Stimulated activated CD8-positive, alpha-beta memory T cell treated with anti-CD3 and anti-CD28 coated beads, Interleukin-15, amount 100 ng/mL, for 24 hours (primary cell): ENCODE measurements at places on chromosomes 6 and 20.

- no peak for DNase-seq
Observed at GRCh38 chr6:108260126-108260808, 573 bp downstream of the SNX3 start.

- no peak for DNase-seq
Observed at GRCh38 chr6:140068801-140069200, 694.4 kb upstream of the CITED2 start.

GRCh38 chr6:111192911-111193555 is 105.7 kb downstream of the SLC16A10 start:
- no peak for DNase-seq

DNA sequence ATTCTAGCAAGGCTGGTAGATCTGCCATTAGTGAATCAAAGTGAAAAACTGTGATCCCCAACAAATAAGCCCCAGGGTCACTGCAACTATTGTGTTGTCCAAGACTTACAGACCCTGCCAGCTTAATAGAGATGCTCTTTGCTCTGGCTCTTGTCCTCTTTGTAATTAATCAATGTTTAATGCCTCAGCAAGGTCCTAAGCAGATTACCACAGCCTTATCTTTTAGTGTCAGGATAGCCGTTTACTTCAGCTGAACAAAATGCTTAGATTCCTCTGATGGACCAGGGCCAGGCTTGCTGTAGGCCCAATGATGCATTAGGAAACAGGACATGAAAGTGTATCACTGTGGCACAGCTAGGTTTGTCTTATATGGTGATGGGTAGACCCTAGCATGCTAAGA is 353.3 kb downstream of the HACE1 start:
- no peak for DNase-seq

GRCh38 chr6:98470821-98471220 is 363.6 kb upstream of the POU3F2 start:
- no peak for DNase-seq

DNA sequence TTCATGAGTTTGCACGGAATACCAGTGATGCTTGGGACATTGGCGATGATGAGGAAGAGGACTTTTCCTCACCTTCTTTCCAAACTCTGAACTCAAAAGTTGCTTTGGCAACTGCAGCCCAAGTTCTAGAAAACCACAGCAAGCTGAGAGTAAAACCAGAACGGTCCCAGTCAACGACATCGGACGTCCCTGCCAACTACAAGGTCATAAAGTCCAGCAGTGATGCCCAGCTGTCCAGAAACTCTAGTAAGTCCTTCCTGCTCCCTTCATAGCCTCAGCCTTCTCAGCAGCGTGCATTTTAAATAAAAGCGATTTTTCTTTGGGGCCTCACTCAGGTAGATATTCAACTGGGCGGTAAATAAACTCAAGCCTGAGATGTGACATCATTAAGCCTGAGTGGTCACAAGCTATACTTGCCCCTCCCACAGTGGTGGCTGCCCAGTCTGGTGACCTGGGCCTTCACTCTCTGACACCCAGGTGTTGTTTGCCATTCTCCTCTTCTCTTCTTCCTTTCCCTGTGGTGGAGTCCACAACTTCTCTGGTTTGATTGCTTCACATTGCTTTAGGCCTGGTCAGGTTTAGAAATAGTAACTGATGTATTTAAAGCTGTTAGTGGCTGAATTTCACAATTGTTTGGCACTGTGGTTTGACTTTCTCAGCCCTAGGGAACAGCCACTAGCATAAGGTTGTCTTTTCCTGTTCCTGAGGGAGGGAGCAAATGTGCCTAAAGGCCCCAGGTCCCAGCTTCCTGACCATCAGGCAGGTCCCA is 21.6 kb upstream of the TMEM217 start:
- no peak for DNase-seq

DNA sequence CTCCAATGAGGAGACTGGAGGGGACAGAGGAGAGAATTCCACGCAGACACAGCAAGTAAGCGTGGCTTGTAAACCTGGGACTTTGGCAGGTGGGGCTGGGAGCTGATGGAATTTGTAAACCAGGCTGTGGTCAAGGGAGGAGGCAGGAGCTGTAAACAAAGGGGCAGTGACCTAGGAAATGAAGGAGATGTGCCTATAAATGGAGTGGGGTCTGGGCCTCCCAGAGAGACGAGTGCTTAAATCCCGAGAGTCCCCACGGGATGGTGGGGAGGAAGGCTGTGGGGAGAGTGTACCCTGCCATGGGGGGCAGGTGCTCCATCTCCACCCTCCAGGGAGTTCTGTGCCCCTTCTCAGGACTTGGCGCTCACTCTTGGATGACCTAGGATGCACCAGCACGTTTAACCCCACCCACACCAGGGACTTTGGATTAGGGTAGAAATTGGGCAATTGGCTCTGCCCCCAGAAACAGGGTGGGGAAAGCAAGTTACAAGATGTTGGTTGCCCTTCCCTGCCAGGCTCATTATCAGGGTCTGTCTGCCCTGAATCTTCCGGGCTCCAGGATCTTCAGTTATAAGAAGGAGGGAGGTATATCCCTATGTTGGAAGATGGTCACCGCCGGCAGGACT is 4.0 kb upstream of the DHX16 start:
- no peak for DNase-seq

GRCh38 chr20:31663838-31664695 is 26.4 kb downstream of the COX4I2 start:
- DNase-seq, result no peak

DNA sequence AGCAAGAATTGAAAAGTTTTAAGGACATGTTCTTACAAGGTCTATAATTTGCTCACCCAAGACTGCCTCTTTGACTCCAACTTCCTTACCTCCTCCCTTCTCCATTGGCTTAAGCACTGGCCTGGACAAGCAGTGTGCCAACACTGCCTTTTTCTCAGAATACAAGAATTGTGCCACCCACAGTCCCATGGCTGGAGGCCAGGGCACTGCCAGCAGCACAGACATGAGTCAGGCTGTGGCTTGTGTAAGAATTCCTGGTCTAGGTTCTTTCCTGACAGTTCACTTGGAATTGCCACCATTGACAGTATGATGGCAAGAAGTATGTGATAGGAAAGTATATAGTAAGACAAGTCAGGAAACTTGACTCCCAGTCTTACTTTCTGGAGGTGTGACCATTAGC is 202.7 kb upstream of the MARCKS start:
- no peak for DNase-seq

GRCh38 chr6:37653229-37653628 is 44.5 kb downstream of the MDGA1 start:
- no peak for DNase-seq

- DNase-seq, result no peak
Observed at GRCh38 chr20:46599227-46599987, 49.0 kb upstream of the OCSTAMP start.

- no peak for DNase-seq
Observed at GRCh38 chr6:41638935-41639808, 904 bp downstream of the MDFI start.

DNA sequence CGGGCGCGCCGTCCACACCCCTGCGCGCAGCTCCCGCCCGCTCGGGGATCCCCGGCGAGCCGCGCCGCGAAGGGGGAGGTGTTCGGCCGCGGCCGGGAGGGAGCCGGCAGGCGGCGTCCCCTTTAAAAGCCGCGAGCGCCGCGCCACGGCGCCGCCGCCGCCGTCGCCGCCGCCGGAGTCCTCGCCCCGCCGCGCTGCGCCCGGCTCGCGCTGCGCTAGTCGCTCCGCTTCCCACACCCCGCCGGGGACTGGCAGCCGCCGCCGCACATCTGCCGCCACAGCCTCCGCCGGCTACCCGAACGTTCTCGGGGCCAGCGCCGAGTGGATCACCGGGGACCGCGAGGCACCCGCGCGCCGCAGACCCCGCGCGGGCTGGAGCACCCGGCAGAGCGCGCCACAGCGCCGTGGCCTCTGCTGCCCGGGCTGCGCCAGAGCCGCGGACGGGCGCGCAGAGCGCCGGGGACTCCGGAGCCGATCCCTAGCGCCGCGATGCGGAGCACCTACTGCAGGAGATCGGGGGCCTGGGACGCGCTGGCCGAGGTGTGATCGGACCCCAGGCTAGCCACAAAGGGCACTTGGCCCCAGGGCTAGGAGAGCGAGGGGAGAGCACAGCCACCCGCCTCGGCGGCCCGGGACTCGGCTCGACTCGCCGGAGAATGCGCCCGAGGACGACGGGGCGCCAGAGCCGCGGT is at the start of gene BMP2:
BMP2 (plus strand) TSS at position 151 of the 692 bp plus-strand sequence. CDS start 2,441 bp downstream, outside the sequence.
- no peak for DNase-seq

GRCh38 chr20:58651946-58652605 is 993 bp downstream of the STX16 start:
- DNase-seq, result no peak

- DNase-seq, result no peak
Observed at GRCh38 chr6:159955945-159956361, 12.9 kb upstream of the IGF2R start.
